ENCODE measurements at places on chromosomes 1 and 21.

DNA sequence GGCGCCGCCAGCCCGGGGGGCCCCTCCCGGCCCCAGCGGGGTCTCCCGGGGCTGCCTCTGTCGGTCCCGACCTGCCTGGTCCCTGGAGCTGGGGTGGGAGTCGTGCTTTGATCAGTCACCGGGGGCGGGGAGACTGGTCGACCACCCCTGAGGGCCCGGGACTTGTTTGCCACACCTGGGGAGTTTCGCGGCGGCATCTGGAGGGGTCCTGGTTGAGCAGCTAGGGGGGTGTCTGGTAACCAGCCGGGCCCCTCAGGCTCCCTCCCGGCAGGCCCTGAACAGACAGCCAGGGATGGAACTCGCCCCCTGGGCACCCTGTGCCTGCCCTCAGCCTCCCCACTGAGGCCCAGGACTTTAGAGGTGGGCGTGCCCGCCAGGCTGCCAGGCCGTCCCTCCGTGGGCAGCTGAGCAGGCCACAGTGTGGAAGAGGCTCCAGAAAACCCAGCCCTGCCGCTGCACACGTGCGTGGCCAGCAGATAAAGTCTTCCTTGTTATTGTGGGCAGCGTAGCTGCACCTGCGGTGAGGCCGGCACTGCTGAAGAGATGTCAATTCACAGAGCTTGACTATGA is 13.3 kb upstream of the SAMD11 start:
- DNase-seq, result no peak

GRCh38 chr1:234969581-234970400 is 158.8 kb downstream of the TOMM20 start:
- no peak for DNase-seq

DNA sequence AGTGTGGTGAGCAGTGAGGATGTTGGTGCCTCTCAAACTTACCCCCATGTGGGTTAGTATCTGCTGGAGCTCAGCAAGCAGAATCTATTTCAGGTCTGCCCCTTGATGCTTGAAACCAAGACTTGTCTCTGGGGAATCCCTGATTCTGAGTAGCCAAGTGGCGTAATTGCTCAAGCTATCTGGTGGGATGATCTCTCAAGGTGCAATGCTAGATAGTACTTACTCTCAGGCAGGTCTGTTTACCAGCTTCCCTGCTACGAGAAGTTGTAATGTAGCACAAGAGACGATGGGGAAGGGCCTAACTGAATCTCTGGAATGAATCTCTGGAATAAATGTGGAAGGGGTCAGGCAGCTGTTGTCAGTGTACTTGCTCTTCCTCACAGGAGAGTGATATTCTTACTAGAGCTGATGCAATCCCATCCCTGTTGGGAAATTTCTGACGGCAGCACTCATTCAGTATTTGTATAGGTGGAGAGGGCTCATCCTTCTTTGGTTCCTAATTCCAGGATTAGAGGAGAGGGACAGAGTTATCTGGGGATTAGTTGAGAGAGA is 65.4 kb downstream of the MACF1 start:
- no peak for DNase-seq

DNA sequence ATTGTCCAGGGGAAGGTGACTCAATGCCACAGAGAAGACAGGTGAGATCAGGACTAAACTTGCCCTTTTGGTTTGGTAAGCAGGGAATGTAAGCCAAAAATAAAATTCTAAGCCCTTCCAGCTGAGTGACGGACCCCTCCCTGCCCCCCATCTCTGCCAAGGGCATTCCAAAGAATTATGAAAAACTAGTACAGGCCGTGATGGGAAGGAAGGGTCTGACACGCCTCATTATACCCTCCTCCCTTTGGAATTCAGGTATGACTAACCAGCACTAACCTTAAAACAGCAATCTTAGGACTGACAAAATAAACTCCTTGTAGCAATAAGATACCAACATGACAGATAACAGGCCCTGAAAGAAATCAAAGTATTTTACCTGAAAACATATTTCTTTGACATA is 99.6 kb downstream of the GABPA start:
- no peak for DNase-seq

DNA sequence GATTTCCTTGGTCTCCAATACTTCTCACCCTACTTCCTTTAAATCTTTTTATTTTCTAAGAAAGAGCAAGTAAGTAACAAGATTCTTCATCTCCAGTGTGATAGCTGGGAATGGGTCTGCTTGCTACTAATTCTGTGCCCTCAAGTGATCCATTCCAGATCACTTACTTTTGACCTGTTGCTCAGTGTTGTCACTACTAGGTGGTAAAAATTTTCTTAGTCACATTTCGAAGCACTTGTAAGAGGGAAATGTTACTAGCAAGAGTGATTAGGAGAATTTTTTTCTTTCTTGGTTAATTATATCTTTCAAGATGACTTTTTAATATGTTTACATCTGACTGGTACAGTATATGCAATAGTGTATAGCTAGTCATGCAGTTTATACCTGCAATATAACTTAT is 2.2 kb downstream of the UBAP2L start:
- no peak for DNase-seq

- DNase-seq, result no peak
Observed at GRCh38 chr1:47505267-47505666, 67.4 kb downstream of the FOXD2 start.

DNA sequence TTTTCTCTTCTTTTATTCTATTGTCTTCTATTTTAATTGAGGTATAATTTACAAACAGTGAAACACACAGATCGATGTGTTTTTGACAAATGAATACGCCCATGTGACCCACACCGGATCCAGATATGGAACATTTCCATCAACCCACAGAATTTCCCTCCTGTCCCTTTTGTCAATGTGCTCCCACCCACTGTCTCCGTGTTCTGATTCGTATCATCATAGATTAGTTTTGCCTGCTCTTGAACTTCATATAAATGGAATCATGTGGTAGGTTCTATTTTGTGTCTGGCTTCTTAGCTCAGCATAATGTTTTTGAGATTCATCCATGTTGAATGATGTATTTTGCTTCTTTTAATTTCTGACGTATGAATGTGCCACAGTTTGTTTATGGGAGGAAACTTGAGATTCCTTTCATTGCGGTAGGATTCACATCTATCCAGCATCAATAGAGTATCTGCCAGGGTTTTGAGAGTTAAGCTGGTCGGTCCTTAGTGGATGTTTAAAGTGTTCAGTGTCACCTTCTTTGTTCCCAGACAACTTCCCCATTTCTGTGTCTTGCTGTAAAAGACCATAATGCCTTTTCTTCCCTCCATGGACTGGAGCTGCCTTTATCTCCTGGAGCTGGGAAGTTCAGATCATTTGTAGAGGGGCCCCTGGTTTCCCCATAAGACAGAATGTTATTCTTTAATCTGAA is 14.7 kb downstream of the NAV1 start:
- no peak for DNase-seq

- DNase-seq, result no peak
Observed at GRCh38 chr1:236281198-236281653, 532 bp downstream of the ERO1B start.

DNA sequence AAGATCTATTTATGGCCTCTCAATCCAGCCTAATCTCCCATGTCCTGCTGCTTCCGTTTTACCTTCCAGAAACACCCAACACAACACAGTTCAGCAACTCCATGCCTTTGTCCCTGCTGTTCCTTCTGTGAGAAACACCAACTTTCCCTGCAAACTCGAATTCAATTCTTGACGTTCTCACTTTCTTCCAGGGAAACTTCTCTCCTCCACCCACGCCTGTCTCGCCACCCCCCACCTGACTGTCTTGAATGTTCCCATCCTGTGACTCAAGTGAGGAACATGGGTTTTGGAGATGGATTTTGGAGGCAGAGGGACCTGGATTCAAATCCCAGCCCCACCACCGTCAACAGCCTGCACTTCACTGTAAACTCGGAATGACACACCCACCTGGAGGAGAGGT is 44.8 kb downstream of the GRHL3 start:
- no peak for DNase-seq

DNA sequence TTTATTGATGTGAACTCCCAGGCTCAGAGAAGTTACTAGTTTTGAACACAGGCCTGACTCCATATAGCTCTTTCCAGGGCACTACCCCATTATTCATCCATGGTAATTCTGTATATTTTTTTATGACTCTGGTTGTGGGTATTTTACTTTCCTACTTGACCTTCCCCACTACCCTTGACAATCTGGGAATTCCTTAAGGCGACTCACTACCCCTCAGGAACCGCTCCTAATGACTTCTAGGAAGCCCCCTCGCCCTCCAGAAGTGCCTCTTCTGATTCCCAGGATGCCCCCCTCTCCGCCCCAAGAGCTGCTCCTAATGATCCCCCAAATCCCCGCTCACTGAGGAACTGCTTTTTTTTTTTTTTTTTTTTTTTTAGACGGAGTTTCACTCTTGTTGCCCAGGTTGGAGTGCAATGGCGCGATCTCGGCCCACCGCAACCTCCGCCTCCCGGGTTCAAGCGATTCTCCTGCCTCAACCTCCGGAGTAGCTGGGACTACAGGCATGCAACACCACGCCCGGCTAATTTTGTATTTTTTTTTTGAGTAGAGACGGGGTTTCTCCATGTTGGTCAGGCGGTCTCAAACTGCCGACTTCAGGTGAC is 972 bp upstream of the KDM4A start:
- no peak for DNase-seq

GRCh38 chr1:22489823-22490222 is 38.2 kb downstream of the ZBTB40 start:
- DNase-seq, result no peak

DNA sequence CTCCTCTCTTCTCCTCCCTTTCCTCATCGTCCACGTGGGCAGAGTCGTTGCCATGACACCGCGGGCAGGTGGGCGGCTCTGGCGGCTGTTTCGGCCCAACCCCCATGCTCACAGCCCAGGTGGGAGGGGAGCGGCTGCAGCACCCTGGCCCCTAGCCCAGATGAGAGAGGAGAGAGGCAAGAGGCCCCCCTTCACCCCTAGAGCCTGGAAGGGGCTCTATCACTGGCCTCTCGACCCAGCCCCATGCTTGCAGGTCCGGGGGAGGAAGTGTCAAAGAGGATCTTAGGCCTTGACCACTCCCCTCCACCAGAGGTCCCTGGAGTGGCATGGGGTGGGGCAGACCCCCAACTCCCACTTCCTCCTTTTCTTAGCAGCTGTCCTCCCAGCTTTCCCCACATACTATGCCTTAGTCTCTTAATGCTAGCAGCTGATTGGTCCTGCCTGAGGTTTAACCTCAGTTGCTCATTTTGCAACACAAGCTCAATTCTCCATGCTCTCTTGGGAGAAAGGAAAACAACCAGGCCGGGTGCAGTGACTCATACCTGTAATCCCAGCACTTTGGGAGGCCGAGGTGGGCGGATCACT is 10.4 kb downstream of the DLGAP3 start:
- DNase-seq, result no peak

GRCh38 chr1:246632281-246633168 is 66.3 kb downstream of the CNST start:
- DNase-seq, result no peak

GRCh38 chr1:43509740-43510375 is 20.8 kb upstream of the PTPRF start:
- no peak for DNase-seq

DNA sequence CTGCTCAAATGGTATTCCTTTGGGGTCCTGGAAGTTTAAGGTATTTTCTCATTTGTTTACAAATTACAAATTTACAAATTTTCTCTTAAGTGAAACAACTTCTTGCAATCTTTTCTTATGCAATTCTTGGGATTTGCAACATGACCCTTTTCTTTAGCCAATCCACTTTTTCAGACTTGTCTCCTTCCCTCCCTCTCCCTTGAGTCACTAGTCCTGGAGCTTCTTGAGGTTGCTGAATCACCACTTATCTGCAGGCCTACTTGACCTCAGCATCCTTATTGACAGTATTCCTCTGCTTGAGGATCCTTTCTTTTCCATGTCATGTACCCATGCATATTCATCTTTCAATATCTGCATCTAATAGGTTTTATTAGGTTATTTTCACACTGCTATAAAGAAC is 302.8 kb upstream of the ADAMTS5 start:
- no peak for DNase-seq

DNA sequence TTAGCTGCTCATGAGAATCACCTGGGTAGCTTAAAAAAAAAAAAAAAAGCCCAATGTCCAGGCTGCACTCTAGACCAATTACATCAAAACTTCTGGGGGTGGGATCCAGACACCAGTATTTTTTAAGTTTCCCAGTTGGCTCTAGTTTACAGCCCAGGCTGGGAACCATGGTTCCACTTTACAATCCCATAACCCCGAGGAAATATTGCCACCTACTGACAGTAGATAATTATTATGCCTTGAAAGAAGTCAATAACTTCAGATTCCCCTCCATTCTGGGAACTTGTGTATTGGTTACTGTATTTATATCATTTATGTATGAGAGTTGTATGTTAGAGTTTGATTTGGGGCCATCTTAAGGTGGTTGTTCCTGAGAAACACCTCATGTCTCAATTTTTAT is 100.2 kb downstream of the SPATA46 start:
- DNase-seq, result no peak

- DNase-seq, result no peak
Observed at GRCh38 chr1:147515045-147515869, 26.0 kb upstream of the BCL9 start.

GRCh38 chr1:211822677-211823407 is 7.7 kb downstream of the LPGAT1 start:
- no peak for DNase-seq

- no peak for DNase-seq
Observed at GRCh38 chr1:214516434-214517326, 34.7 kb downstream of the PTPN14 start.

- no peak for DNase-seq
Observed at GRCh38 chr1:162040001-162040400, 16.3 kb upstream of the OLFML2B start.

DNA sequence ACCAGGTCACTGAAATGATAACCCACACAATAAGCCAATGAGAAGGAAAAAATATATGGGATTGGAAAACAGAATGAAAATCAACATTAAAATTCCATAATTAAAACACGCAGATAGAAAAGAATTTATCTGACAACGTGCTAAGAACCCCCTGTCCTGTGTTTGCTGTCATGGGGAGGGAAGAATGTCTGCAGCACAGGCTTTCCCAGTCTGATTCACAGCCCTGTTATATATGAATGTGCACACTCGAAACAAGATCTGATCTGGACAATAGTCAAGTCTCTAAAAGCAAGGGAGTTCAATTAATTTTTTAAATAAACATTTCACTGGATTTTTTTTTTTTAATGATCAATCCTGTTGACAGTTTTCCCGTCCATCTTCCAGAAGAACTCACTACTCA is 220.0 kb downstream of the RERE start:
- DNase-seq, result no peak

GRCh38 chr1:18996548-18997177 is 40.2 kb upstream of the IFFO2 start:
- no peak for DNase-seq
